A549 treated with dexamethasone at 1 μM for 4 hours (cell line): ENCODE measurements at places on chromosomes 4 and X. TPM values are rescaled to one million over a fixed set of nuclear protein-coding genes. Genes with fewer than 3 reads are reported as not detected.

Gene SASH3
- not detected in 5 replicates for total RNA-seq

Gene CENPI
- 10.2 to 15.8 TPM (median 14.4 TPM) in 5 replicates for total RNA-seq

Gene KLB
- 0.06 to 0.27 TPM (median 0.16 TPM) in 5 replicates for total RNA-seq

Gene RBMXL3
- total RNA-seq, result not detected in 5 replicates
